ENCODE measurements at places on chromosomes 7 and 10. TPM values are rescaled to one million over a fixed set of nuclear protein-coding genes. Genes with fewer than 3 reads are reported as not detected.

Gene C10orf90
- not detected for total RNA-seq

Gene C10orf143
- 0.57 TPM for total RNA-seq

Gene PON3
- 0.93 TPM for total RNA-seq

Gene ENO4
- total RNA-seq: 0.07 TPM

Gene LIPM
- not detected for total RNA-seq

Gene PTPRZ1
- under 0.01 TPM for total RNA-seq

Gene NKX6-2
- total RNA-seq: not detected

Gene STX1A
- total RNA-seq: 14.8 TPM

Gene PRSS2
- 0.27 TPM for total RNA-seq

Gene C10orf53
- total RNA-seq: not detected

Gene IFIT1
- total RNA-seq: 1.5 TPM

Gene WDFY4
- 4.9 TPM for total RNA-seq

Gene GRID2IP
- total RNA-seq: not detected

Gene VAX1
- total RNA-seq: not detected

Gene FKBP6
- total RNA-seq: not detected

Gene CD36
- total RNA-seq: under 0.01 TPM

Gene TUBAL3
- total RNA-seq: 0.57 TPM

Gene LMTK2
- total RNA-seq: 18.0 TPM

Gene CALU
- 486 TPM for total RNA-seq

Gene SLC13A1
- not detected for total RNA-seq

Gene RET
- total RNA-seq: 0.07 TPM

Gene MIOS
- 40.9 TPM for total RNA-seq

Gene PMS2
- total RNA-seq: 25.1 TPM

Gene JAKMIP3
- under 0.01 TPM for total RNA-seq

Gene TAS2R3
- 1.7 TPM for total RNA-seq

Gene COL13A1
- 73.0 TPM for total RNA-seq

Gene TFEC
- total RNA-seq: 29.1 TPM

Gene OR2A2
- not detected for total RNA-seq

Gene POU6F2
- total RNA-seq: not detected

Gene PCDH15
- not detected for total RNA-seq

Gene OPALIN
- total RNA-seq: not detected

Gene NPY4R
- not detected for total RNA-seq

Gene CPN1
- not detected for total RNA-seq

Gene KIAA1549
- 3.5 TPM for total RNA-seq

Gene OGDHL
- 0.27 TPM for total RNA-seq

Gene AFAP1L2
- total RNA-seq: 1.7 TPM

Gene PRSS1
- total RNA-seq: not detected

Gene EGR2
- 0.13 TPM for total RNA-seq

Gene LAMB1
- total RNA-seq: 673 TPM

Gene NPSR1
- not detected for total RNA-seq

Gene PPP1R9A
- total RNA-seq: 4.1 TPM

Gene HOXA2
- total RNA-seq: 2.2 TPM

Gene TMEM26
- 0.07 TPM for total RNA-seq

Gene GNA12
- total RNA-seq: 34.9 TPM

Gene NOS3
- 96.3 TPM for total RNA-seq

Gene WIPF3
- not detected for total RNA-seq

Gene GIMAP8
- total RNA-seq: 75.3 TPM

Gene CDHR1
- total RNA-seq: 0.13 TPM

Gene ITPRID1
- not detected for total RNA-seq

Gene FFAR4
- not detected for total RNA-seq

Gene GNGT1
- not detected for total RNA-seq

Gene MMRN2
- total RNA-seq: 261 TPM

Gene HOXA3
- total RNA-seq: 1.1 TPM

Gene MRLN
- not detected for total RNA-seq

Data from thoracic aorta endothelial cell (primary cell).